Cerebellum (tissue), 4 donors: ENCODE measurements at places on chromosomes 2 and 18.

- DNase-seq = no peak
These were observed 194.5 kb upstream of the NXPH2 start for GRCh38 chr2:138974651-138975050.

- no peak for DNase-seq
These were observed 334.4 kb upstream of the SPRED2 start for GRCh38 chr2:65766768-65767267.

- DNase-seq = no peak
These were observed 102.9 kb upstream of the SCN1A start for GRCh38 chr2:166230724-166231070.

GRCh38 chr2:170605862-170606261, 109.3 kb upstream of the SP5 start:
- no peak for DNase-seq

DNA sequence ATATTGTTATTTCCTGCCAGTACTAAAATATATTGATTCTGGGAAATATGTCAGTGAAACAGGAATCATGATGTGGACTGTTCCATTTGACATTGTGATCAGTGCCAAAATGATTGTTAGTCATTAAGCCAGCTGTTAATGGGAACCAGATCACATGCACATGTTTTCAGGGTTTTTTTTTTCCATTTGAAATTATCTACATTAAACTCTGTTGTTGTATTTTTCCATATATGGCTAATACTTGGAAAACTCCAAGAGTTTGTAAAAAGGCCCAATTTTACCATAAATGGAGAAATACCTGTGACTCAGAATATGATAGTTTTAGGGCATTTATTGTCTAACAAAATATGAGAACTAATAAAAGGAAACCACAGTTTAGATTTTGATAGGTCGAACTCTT, 13.4 kb downstream of the ITGAV start:
- no peak for DNase-seq

DNA sequence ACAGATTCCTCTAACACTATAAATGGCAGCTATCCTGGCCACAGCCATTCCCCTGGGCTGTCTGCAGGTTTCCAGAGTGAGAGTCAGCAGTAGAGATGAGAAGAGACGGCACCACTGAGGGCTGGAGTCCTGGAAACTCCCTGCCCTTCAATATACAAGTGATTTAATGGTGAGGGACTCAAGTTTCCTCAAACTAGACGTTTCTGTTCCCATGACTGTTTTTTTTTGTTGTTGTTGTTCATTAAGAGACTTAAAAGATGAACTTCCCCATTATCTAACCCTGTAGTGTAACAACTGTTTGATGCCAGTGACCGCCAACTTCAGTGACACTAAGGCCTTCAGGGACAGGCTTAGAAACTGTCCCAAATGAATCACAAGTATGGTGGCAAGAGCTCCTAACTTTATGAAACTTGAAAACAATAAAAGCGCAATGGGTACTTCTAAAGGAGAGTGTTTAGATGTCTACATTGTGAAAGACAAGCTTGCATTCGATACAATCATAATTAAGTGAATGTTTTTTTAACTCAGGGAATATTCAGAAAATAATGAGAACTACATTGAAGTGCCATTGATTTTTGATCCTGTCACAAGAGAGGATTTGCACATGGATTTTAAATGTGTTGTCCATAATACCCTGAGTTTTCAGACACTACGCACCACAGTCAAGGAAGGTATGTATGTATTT, 34.0 kb downstream of the IL1R2 start:
- DNase-seq = no peak

DNA sequence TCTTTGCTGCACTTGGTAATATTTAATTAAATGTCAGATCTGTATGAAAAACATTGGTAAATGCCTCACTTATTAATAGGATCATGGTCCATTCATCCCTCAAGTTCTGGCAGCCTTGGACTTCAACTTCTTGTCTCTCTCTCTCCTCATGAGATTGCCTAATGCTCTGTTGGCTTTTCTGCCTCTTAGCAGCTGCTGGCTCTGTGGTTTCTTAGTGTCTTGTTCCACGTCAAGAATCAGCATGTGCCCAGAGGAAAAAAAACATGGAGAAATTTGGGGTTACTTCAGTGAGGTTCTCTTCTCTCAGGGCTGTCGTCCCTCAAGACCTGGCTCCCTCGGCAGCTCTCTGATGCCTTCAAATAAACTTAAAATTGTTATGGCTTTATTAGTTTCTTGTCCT, 75.4 kb downstream of the TAF4B start:
- DNase-seq = no peak

DNA sequence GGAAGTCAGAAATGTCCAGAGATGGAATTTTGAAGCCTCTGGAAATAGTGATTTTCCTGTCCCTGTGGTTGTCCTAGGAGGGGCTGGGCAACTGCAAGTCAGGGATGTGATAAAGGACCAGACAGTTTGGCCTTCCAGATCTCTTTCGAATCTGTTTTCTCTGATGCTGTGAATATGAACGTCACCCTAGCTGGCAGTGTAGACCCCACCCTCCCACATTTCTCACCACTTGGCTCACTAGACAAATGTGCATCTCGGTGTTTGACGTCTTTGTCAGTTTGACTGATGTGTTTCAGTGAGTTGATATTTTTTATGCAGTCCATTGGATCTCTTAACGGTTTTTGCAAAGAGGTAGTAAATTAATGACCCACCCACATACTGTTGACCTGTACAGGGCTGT, 301.2 kb downstream of the TNS1 start:
- no peak for DNase-seq

DNA sequence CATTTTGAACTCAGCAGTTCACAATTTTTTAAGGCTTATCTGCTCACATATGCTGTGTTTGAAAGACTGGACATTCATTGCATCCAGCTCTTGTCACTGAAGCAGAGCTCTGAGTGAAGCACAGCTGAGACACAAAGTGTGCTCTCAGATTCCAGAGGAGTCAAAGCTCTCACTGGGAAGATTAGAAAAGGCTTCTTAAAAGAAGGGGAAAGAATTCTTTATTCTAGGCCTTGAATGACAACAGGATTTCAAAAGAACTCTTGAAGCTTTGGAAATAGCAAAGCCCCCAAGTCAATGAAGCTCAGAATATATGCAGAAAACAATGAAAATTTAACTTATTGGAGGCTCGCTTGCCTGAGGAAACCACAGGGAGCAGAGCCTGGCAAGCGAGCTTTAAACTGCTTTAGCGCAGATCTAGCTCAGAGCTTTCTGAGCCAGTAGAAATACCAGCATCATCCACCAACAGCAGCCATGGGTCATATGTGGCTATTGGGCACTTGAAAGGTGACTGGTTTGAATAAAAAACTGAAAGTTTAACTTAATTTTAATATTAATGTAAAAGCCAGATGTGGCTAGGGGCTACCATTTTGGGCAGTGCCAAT, 369.7 kb downstream of the OSR1 start:
- DNase-seq = no peak

DNA sequence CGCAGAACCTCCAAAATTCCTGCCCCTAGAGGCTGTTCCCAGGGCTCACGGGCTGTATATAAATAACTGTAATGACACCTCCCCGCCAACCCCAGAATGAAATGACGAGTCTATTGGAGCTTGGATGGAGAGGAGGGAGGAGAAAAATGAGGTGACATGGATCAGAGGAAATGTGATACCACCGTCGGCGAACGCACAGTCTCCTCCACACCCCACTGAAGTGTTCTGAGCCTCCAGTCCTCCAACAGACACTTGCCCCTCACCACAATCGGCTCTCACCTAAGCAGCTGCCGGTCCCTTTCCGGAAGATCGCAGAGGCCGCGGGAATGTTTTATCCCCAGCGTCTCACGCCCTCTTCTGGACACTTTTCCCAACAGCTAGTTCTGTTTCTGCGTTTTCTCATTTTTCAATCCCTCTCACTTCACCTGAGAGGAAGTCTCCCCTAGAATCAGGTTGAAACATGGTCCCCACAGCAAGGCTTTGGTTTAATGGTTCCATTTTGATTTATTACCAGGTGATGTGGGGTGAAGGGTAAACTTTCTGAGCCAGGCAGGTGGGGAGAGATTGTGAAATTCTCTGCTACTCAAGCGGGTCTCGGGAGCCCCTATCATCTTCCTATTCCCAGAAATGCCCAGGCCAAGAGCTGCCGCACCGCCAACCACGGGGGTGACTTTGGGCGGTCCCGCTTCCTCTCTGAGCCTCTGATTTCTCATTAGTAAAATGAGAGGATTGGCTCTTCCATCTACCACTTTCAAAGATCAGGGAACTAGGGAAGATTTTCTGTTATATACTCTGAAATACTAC, 9.1 kb upstream of the MYO5B start:
- peak; percentile 63 for DNase-seq

DNA sequence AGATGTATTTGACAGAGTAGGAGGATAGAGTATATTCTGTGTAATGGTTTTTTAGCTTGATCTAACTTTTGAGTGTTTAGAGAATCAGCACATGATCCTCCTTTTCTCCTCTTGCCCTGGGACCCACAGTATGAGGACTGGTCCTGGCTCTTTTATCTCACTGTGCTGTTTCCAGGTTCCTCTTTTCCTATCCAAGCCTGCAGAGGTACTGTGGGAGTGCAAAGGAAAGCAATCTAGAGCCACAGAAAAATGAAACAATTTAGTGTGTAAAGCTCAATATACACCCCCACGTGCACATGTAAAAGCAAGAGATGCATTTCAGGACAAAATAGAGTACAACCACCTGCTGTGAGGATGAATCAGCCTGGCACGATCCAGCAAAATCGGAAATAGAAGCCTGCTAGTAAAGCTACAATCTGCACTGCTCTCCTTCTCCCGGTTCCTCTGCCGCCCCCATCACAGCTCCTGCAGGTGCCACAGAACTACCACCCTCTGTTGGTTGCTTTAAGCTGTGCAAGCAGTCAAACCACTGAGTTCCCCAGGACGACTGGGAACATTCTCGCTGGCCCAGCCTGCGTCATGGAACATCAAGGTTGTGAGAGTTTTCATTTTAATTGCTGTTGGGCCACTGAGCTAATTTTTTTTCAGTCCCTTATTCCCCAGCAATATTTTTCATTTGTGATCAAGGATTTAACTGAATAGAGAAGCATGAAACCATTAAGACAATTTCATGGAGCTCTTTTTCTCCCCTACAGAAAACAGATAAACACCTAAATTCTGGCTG, 47.8 kb upstream of the MAPRE3 start:
- DNase-seq = peak; percentile 91

- DNase-seq = no peak
These were observed 106.3 kb downstream of the C2orf74 start for GRCh38 chr2:61268249-61268648.

- no peak for DNase-seq
These were observed 29.9 kb downstream of the PPP1R1C start for GRCh38 chr2:182015334-182016109.

DNA sequence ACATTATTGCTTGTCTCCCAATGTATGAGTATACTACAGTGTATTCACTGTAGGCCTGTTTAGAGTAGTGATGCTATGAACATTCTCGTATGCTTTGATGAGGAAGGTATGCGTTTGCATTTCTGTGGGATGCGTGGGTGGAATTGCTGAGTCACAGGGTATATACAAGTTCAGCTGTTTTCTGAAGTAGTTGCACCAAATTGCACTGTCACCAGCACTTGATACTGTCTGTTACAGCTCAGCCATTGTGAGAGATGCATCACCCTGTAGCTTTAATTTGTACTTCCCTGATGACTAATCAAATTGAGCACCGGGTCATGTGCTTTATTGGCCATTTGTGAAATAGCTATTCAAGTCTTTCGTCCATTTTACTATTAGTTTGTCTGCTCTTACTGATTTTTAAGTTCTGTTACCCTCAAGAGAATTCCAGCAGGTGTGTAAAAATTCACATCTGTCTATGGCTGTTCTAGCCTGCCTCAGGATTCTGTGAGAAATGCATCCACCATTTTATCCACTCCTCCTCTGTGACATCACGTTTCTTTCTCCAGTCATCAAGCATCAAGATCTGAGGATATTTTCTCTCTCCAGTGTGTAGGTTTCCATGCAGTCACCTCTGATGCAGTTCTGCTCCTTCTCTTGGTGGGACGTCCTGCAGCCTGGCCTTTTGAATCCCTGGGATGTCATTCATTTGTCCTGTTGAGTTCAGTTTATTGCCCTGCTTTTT, 72.5 kb downstream of the DGKD start:
- DNase-seq = no peak

DNA sequence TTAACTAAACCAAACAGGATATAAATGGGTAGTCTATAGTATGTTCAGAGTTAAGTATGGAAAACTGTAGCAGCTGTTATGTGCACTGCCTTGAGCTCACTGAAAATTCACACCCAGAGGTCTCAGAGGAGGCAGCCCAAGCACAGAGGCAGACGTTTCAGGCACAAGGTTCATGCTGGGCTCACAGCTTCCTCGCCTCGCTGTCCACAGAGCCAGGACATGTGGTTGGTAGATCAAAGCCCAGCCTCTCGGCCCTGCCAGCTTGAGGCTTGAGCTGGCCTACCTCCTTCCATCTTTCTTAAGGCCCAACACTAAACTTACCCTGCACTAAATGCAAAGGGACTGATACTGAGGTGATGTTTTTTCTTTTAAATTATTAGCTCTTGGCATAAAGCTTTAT, 43.7 kb downstream of the PRELID3A start:
- no peak for DNase-seq

DNA sequence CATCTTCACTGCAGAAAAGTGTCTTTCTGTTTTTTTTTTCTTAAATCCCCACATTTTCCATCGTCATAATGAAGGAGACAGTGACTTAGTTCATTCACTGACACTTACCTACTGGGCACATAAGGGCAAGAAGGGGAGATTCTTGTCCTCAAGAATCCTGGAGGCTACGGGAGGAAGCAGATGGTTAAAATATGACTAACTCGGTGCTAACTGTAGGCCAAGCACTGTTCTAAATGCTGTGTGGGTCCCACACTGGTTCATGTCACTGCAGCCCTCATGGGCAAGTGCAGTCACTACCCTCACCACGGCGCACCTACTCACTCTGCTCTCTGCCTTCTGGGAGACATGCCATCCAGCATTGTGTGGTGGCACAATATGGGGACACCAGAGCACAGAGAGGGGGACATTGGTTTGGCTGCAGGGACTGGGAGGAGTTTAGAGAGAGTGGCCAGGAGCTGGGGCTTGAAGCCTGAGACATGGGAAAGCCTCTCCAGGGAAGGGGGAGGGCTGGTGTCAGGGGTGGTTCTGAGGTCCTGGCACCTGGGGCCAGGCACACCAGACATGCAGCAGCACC, 305.2 kb downstream of the MYCN start:
- no peak for DNase-seq

GRCh38 chr2:200593905-200594304, 8.1 kb downstream of the AOX1 start:
- DNase-seq = no peak

DNA sequence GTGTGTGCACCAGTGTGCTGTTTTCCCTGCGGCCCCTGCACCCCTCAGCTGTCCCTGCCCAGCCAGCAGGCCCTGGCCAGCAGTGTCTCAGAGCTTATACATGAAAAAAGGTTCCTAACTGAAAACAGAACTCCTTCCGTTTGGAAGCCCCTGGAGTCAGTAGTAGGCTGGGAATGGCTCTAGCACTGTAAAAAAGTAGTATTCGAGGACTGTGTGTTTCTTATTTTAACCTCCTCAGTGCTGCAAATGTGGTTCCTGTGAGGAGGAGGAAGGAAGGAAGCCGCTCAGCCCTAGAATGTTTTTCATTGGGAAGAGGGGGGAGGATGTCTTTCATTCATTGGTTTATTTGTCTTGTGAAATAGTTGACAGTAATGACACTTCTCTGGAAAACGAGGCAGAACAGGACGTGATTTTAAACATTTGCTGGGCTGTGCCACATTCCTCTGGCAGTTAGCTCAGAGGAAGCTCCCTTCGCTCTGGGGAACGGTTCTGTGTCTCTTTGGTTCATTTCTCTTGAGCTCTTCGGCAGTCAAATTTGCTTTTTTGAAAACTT, 103.5 kb downstream of the SPTBN1 start:
- no peak for DNase-seq
